ENCODE measurements at places on chromosomes 7 and 10.

GRCh38 chr10:103763374-103764202 is 91.8 kb downstream of the SH3PXD2A start:
- DNase-seq: no peak

GRCh38 chr7:119197172-119197876 is 972.8 kb downstream of the ANKRD7 start:
- DNase-seq: no peak

DNA sequence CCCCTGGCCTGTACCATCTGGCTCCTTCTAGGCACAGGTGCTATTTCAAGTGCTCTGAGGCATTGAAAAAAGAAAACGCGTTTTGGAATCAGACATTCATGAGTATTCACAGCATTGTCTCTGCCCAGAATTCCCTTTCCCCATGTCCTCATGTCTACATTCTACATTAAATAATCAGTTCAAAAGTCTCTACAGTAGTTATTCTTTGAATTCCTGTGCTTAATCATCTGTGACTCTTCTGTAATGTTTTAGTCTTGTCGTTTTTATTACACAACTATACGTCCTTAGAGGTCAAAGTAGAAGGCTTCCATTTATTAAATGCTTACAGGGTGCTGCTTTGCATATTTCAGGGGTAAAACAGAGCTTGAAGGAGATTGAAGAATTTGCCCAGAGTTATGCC is 95.7 kb downstream of the BICC1 start:
- no peak for DNase-seq

DNA sequence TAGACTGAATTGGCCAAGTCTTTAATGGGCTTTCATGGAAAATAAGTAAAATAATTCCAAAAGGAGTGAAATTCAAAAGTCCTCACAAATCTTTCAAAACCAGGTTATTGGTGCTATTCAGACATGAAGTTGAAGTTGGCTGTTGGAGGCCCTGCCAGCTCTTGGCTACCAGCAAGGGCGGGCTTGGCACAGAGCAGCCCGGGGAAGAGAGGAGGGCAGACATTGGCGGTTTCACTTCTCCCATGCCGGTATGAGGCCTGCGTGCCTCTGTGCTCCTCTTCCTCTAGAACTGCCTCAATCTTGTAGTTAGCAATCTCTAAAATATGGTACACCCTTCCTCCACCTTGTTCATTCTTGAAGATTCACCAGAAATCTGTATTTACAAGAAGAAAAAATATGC is 16.4 kb upstream of the NPS start:
- no peak for DNase-seq

GRCh38 chr10:22900841-22901601 is 26.8 kb upstream of the ARMC3 start:
- DNase-seq: no peak

GRCh38 chr7:130352194-130353074 is 7.8 kb downstream of the CPA5 start:
- DNase-seq: peak; percentile 41

DNA sequence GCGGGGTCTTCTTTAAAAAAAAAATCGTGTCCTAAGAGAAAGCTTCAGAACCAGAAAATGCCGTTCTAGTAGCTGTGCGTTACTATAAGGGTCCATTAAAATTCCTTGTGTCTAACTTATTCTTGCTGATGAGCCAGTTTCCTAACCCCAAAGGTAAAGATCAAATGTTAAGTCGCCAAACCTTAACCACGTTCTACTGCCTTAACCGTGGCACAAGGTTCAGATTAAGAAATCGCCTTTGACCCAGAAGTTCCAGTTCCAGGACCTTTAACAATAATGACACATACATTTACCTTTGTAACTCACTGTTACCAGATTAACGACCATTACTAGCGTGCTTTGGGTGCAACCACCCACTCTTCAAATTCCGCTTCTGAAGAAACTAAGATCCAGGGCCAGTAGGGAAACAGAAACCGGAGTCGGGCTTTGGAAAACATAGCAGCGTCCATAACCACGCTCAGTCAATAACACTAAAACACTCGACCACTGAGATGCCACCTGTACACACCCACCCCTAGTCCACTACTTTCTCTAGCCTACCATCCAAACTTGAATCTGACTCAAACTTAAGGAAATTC is 620 bp downstream of the BET1 start:
- peak; percentile 10 for DNase-seq

DNA sequence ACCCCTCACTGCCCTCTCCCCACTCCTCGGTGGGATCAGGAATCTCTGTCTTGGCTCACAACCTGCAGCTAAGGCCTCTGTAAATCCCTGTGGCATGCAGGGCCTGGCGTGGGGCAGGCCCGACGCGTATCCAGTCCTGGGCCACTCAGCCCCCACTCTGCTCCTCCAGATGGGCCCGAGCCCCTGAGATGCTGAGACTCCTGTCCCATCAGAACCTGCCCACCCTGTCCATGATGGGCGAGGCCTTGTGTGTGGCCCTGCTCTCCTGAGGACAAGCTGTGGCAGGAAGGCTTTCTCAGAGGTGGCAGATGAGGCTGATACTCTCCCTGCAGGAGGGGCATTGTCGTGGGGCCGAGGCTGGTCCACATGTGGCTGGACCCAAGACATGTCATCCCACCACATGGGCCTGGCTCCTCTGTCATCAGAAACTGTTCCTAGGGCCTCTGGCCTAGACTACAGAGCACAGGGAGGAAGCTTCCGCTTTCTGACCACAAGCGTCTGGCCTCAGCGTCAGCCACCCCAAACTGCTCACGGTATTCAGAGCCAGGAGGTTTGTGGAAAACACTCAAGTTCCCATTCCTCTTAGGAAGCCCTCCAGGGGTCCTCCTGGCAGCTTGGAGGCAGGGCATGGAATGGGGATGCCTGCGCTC is 6.0 kb downstream of the ALOX5 start:
- no peak for DNase-seq

- no peak for DNase-seq
These were observed 68.9 kb upstream of the INPP5A start for GRCh38 chr10:132468651-132469050.

- DNase-seq: no peak
These were observed 1110.8 kb upstream of the POT1 start for GRCh38 chr7:126040114-126041045.

DNA sequence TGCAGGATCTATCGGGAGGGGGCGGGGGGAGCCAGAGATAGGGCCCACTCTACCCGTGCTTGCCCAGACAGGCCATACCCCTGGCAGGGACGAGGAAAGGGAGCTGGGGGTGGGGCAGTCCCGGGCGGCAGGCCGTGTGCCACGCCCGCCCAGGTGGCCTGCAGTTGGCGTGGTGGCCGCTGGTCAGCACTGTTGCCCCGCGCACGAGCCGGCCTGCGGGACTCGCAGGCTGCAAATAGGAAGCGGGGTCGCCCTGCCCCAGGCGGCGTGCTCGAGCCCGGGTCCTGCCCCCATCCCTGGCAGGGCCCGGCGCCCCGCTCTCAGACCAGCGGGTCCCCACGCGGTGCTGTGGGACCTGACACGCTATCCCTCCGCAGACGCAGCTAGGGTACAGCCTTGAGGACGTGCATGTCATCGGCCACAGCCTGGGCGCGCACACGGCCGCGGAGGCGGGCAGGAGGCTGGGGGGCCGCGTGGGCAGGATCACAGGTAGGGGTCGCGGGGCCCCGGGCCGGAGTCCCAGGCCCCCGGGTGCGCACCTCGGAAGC is 6.7 kb downstream of the PNLIPRP2 start:
- DNase-seq: no peak

DNA sequence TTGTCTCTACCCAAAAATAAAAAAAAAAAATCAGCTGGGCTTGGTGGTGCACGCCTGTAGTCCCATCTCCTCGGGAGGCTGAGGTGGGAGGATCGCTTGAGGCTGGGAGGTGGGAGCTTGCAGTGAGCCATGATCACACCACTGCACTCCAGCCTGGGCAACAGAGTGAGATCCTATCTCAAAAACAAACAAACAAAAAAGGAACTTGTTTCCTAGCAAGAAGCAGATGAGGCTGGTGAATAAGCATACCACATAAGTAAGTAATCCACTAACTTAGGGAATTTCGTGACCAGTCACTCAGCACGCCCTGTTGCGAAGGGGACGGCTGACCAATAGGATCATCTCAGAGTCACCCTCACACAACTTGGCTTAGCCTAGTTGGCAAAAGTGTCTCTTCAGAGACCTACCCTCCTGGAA is 64.6 kb downstream of the CUX1 start:
- peak; percentile 99 for DNase-seq

- DNase-seq: no peak
These were observed 42.5 kb downstream of the ABLIM1 start for GRCh38 chr10:114615600-114616007.

DNA sequence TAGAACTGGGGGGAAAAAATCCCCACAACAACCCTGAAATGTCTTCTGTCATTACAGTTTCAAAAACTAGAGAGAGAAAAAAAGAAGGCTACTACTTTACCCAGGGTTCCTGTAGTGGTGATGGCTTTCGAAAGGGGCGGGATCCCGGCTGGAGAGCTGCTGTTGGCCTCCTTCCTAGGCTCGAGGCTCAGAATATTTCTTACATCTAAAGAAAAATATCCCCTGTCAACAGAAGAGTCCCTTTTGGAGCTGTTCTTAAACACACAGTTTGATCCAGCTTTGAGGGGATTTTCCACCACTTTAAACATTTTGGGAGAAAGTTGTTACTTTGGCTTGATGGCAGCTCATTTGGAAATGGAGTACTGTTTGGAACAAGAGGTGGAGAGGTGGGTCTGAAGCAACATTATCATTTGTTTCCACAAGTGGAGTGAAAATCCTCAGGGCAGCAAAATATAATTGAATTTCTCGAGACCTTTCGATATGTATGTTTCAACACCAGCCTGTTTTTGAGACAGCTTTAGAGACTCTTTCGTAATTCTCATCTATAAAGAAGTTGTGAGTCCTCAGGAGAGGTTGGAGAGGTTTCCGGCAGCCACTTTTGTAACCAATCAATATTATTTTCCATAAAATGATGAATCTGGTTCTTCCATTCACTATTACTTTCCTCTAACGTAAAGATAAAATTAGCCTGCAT is 5.1 kb downstream of the HOXA13 start:
- DNase-seq: no peak

DNA sequence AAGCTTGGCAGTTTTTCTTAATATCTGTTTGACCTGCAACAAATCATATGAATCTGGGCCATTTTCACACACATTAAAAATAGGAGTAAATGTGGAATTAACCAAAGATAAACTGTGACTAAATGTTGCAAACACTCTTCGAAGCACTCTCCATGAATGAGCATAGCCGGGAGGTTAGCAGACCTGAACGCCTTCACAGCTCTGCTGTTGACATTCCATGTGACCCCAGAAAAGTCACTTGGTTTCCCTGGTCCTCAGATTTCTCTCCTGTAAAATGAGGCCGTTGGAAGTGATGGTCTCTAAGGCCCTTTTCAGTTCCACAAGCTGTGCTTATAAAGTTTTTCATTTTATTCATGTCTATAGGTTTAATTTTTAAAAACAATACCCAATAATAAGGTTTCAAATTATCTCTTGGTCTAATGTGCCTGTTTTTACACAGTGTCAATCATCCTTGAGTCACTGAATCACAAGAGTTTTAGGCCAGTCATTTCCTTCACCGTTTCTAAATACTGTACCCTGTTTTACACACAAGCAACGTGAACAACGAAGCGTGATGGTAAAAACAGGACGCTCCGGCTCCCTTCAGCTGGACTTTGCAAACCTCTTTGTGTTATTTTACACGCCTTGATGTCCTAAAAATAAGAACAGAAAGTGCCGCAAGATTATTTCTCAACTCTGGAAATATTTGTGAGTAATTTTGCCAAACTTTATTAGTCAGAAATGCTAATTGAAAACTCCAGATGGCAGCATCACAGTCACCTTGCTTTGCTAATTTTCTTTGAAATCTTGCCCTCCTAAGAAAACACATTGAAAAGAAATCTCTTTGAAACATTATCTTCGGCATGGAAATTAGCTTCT is 38.6 kb upstream of the MET start:
- DNase-seq: no peak

DNA sequence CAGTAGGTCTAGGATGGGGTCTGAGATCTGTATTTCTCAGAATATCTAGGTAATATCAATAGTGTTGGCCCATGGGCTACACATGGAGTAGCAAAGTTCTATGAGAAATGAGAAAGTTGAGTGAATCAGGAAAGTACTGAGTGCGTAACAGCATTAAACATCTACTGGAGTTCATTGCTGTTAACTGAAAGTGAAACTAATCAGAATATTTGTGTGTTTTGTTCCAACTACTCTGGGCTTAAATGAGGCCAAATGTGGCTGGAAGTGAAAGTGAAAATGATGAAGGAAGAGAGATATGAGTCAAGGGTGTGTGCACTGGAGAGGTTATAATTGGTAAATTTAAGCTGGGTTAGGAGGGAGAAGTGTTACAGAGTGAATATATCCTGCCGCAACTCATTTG is 46.5 kb downstream of the TMEM106B start:
- DNase-seq: no peak

DNA sequence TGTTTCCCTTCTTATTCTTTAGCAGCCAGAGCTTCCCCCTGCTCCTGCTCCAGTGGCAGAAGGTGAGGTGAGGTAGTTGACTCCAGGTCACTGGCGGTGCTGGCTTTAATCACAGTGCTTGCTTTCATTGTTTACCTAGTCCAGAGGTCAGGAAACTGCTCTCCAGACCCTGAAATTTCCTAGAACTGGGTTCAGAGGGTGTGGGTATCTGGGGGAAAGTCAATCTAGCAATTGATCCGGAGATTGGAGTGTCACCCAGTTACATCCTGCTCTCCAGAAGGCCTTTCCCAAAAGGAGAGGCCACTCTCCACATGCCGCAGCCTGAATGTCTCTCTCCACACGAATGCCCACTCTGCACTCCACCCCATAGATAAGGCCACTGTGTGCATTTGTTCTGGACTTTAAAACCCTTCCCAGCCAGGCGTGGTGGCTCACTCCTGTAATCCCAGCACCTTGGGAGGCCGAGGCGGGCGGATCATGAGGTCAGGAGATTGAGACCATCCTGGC is 2.1 kb upstream of the MBL2 start:
- no peak for DNase-seq

Data from GM04504 (cell line).